ENCODE measurements at places on chromosomes 6 and 20.

GRCh38 chr6:20148433-20148832 lies 63.8 kb downstream of the MBOAT1 start:
- DNase-seq, result no peak

DNA sequence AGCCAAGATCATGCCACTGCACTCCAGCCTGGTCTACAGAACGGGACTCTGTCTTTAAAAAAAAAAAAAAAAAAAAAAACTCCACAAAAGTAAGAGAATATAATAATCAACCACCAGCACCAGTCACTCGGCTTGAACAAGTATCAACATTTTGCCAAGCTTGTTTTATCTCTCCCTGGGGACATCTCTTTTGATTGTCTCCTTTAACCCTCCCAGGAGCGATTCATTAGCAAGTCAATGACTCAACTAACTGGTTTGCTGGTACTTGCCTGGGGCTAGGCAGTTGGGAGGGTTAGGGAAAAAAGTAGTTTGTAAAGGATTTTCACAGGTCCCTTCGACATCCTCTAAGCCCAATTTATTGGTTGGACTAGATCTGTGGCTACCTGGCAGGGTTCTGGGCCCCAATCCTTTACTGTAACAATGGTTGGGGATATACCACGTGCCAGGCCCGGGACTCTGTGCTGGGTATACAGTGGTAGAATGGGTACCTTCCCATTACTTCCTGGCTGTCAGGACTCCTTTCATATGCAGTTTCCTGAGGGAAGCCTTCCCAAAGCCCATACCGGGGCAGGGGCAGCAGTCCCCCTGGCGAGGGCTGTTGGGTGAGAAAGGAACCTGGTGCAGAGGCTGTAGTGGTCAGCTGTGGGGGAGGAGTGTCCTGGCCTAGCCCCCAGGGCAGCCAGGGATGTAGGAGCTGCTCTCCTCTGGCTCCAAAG lies 12.2 kb downstream of the TGIF2 start:
- no peak for DNase-seq

DNA sequence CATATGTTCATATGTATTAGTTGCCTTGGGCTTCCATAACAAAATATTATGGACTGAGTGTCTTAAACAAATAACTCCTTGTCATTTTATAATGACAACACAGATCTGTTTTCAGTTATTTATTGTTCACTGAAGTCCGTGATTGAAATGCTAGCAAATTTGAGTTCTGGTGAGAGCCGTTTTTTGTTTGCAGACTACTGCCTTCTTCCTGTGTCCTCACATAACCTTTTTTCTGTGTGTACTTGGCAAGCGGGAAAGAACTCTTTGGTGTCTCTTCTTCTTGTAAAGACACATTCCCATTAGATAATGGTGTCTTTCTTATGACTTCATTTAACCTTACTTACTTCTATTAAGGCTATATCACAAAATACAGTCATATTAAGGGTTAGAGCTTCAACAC lies 482.9 kb upstream of the EYS start:
- no peak for DNase-seq

DNA sequence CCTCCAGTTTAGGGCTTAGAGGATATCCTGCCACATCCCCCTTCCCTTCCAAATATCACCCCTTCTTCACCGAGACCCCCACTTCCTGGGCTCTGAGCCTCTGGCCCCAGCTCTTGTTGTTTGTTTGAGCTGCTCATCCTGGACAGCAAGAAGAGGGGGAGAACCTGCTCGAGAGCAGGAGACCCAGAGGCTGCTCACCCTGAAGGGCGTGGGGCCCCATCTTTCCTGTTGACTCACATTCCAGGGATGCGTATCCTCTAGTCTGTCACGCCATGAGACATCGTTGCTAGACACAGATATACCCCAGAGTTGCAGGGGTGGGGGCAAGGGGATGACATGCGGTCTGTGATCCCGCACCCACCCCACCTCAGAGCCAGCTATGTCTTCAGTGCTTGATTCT lies 5.7 kb upstream of the TNXB start:
- DNase-seq, result no peak

DNA sequence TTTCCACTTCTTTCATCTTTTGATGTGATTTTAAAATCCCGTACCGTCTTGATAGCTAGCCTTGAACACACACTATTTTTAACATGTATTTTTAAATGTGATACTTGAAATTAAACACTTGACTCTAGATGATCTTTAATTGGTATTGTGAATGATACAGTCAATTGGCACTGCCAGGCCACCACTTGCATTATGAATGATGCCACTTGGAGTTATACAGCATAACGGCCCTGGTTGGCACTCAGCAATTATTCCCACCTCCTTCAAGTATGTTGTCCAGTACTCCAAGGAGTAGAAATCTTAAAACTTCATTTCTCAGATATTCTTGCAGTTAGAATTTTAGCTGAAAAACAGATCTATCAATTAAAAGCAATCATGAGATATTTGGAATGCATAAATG lies 62.9 kb downstream of the TENT5A start:
- DNase-seq, result no peak

GRCh38 chr6:2147261-2147660 lies 98.1 kb downstream of the GMDS start:
- no peak for DNase-seq

DNA sequence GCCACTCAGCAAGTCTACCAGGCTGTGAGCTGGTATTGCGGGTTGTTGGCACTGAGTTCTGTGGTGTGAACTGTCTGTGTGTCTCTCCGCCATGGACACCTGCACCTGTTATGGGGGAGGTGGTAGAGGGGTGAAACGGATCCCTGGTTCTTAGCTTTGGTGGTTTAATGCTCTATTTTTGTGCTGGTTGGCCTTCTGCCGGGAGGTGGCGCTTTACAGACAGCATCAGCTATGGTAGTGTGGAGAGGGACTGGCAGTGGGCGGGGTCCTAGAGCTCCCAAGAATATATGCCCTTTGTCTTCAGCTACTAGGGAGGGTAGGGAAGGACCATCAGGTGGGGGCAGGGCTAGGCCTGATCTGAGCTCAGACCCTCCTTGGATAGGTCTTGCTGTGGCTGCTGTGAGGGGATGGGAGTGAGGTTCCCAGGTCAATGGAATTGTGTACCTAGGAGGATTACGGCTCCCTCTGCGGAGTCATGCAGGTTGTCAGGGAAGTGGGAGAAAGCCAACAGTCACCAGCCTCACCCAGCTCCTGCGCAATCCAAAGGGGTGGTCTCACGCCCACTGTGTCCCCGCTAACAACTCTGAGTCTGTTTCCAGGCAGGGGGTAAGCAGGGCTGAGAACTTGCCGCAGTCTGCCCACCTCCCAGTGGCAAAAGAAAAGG lies 154.3 kb downstream of the CCDC170 start:
- no peak for DNase-seq

Measured in activated CD8-positive, alpha-beta T cell treated with anti-CD3 and anti-CD28 coated beads, Interleukin-2, amount 10 ng/mL, durations not matched to agents 7 days and 5 days (primary cell).